ENCODE measurements at places on chromosomes 3 and 15.

GRCh38 chr15:98920091-98920880, 87.3 kb downstream of the PGPEP1L start:
- DNase-seq, result no peak

DNA sequence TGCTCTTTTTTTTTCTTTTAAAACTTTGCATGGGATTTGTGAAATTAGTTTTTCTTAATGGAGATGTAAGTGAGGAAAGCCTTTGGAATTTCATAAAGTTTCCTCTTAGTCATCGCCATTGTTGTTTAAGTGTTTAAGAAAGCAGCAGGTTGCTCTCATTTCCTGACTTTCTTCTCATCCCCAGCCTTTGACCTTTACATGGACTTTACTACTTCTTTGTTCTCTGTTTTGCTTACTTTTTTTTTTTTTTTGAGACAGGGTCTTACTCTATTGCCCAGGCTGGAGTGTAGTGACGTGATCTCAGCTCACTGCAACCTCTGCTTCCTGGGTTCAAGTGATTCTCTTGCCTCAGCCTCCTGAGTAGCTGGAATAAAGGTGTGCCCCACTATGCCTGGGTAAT, 38.6 kb downstream of the FBXL2 start:
- no peak for DNase-seq

DNA sequence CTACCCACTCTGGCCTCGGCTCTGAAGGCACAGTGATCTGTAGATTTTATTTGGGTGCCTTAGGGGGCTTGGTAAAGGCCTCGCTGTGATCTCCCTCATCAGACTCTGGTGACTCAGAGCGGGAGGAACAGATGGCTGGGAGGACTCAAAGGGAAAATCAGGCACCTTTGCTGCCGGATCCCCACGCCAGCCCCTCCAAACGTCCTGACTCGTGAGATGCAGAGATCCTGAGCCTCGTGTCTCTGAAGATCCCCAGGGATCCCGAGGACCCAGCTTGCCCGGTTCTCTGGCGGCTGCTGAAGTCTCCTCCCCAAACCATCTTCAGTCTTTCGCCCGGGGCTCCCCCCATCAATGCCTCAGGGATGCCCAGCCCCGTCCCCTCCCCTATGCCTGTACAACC, 32.8 kb downstream of the MUC20 start:
- no peak for DNase-seq

DNA sequence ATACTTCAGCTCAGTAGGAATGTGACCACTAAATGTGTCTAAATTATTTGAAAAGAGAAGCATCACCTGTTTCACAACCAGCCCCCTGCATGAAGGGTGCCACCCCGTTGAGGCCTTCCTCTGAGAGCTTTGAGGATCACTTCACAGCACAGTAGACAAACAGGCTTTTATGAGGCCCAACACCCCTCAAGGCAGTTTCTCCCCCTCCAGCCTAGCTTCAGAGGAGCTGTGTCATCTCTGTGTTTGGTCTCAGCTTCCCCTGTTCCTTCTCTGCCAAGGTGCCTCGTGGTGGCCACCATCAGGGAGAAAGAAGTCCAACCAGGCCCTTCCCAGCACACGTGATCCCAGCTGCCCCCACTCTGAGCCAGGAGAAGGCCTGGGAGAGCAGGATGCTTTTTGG, 21.6 kb upstream of the DUSP7 start:
- no peak for DNase-seq

Measured in stimulated activated CD4-positive, alpha-beta T cell treated with anti-CD3 and anti-CD28 coated beads, Interleukin-12 subunit alpha, Interleukin-12 subunit beta, amount 100 ng/mL, for 4 hours (primary cell).